Stimulated activated CD4-positive, alpha-beta T cell treated with anti-CD3 and anti-CD28 coated beads, Interleukin-1b, Interleukin-23, amount 100 ng/mL, for 1 hour (primary cell): ENCODE measurements at places on chromosomes 7 and 10.

DNA sequence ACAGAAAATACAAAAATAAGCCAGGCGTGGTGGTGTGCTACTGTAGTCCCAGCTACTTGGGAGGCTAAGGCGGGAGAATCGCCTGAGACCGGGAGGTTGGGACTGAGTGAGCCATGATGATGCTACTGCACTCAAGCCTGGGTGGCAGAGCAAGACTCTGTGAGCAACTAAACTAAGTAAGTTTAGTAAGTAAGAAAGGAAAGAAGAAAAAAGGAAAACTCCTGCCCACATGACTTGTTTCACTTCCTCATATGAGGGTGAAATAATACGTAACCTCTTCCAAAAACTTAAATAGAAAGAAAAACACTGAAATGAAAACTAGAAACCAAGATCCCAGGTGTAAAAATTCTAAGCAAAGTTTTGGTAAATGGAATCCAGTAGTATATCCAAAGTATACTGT lies 79.6 kb downstream of the LARP4B start:
- no peak for DNase-seq

DNA sequence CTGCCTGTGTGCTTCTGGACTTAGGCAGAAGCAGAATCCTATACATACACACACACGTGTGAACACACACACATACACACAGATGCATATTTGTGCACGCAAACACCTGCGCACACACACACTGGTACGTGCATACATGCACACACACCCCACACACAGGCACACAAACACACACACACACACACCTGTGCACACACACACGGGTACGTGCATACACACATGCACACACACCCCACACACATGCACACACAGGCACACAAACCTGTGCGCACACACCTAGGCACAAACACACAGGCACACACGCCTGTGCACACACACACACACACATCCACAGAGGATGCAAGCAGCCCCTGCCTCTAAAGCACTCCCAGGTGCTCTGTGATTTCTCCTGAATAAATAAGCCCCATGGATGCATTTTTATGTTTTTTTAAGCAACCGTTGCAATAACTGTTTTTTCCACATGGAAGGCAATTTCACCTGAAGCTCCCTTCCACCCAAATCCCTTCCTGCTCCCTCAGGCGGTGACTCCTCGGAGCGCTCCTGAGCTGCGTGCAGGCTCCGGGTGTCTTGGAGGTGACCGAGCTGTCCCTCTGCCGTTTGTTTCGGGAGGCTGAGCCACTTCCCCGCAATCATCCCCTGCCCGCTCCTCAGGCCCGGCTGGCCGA lies 41.5 kb upstream of the PDGFA start:
- DNase-seq, result no peak

DNA sequence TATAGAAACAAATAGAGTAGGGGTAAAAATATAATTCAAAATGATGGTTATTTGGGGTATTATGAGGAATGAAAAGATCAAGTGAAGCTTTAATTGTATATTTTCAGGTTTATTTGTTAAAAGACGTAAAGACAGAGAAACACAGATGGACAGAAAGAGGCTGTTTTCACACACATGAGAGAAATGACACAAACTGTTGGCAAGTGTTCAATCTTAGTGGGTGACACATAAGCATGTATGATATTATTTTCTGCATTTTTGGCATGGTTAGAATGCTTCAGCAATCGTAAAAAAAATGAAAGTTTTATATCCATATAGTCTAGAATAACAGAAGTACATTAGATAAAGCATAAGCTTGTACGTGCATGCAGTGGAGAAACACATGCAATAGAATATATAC lies 464.4 kb upstream of the AKR1E2 start:
- DNase-seq, result no peak

DNA sequence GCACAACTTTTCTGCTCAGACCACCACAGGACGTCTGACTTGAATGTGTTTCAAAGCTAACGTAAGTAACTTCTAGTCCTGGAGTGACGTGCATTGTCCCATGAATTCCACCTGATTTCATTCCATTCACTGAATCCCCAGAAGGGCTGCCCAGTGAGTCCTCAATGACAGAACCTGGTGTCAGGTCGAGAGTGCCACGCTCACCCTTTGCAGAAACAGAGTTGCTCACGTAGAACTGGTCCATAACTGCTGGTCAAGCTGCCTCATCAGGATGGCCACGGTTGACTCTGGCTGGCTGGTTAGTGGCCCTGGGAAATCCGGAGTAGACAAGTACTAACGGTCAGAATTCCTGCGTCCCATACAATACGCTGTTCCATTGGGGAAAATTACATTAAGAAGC lies 50.6 kb upstream of the UBE3C start:
- DNase-seq, result no peak

DNA sequence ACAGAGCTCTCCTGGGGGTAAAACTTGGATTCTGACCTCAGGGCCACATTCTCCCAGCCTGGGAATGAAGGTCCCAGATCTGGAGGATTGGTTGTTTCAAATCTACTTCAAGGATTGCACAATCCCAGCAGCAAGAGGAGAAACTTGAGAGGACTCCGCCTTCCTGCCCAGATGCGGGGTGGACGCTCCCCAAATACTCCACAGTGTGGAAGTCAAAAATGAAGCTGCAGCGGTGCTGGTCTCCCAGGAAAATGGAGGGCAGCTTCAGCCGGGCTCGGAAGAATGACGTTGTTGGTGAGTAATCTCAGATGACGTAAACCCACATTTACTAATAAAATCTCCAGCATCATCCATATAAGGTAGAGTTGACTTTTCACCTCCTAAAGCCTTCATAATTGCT lies 31.5 kb upstream of the PPP2R2D start:
- no peak for DNase-seq

DNA sequence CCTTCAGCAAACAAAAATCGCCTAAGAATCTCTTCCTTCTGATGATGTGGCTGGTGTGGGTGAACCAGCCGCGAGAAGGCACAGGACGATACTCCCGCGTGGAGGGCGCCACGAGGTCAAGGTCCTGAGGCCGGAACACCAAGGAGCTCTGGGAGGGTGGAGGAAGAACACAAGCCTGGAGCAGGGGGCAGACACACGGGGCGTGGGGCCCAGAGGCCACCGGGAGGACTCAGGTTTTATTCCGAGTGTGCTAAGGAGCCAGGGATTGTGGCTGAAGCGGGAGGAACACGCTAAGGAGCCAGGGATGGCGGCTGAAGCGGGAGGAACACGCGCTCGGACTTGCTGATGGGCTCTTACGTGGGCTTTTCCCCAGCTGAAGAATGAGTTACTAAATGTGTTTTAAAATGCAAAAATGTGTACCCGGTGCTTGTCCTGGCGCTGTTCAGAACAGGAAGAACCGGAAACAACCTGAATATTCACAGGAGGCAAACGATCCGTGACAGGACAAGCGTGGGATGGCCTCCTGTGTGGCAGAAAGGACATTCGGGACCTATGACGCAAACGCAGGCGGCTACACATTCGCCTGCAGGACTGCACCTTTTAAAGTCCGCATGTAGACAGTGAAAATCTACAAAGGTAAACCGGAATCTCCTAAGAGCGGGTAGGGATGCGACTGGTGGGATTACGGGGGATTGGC lies 64.0 kb downstream of the MAD1L1 start:
- DNase-seq, result no peak

DNA sequence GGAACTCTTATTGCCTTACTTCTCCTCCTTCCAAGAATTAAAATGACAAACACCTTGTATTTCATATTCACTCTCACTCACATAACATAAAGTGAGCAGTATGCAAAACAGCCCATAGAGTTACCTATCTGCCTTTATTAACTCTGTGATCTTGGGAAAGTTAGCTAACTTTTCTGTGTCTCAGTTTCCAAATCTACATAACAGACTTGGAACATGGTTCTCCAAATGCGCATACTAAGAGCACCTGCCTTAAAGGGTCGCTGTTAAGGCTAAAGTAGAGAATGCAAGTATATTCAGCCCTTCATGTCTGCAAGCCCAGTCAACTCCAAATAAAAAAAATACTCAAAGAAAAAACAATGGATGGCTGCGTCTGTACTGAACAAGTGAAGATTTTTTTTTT lies 121.8 kb upstream of the C1QL3 start:
- no peak for DNase-seq

GRCh38 chr10:120077707-120078492 lies 185.4 kb downstream of the SEC23IP start:
- no peak for DNase-seq

- no peak for DNase-seq
Observed at GRCh38 chr7:101952355-101953247, 135.2 kb downstream of the CUX1 start.

DNA sequence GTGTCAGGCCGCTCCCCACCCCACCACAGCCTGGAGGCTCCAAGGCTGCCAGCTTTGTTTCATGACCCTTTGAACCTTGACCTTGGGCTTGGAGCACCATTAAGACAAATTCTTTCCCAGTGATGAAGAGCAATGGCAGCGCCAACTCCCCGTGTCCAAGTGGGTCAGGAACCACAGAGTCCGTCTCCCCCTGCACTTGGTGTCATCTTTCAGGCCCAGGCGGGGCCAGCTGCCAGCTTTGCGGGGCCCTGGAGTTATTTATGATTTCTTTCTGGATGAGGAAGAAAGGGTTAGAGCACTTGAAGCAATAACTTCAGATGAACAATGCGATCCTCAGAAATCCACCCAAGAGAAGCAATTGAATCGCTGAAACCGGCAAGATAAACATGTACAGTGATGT lies 110.8 kb downstream of the MYL10 start:
- DNase-seq, result no peak

DNA sequence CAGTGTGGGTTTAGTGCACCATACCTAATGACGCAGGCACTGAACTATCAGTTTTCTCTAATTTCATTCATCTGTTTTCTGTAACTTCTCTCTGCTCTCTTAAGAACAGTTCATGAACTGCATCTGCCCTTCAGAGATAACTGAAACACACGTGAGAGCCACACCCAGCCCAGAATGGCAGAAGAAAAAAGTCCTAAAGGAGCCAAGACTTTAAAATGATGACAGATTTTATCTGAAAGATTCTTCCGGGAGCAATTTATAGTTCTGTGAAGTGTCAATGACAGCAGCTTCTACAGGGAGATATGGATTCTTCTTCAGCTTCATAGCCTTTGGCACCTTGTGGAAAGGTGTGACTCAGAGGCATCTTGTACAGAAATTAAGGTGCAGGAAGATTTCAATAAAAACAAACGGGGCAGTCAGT lies 211.5 kb upstream of the SLC26A5 start:
- DNase-seq, result no peak

GRCh38 chr10:99770408-99771045 lies 11.9 kb upstream of the ABCC2 start:
- DNase-seq, result no peak

DNA sequence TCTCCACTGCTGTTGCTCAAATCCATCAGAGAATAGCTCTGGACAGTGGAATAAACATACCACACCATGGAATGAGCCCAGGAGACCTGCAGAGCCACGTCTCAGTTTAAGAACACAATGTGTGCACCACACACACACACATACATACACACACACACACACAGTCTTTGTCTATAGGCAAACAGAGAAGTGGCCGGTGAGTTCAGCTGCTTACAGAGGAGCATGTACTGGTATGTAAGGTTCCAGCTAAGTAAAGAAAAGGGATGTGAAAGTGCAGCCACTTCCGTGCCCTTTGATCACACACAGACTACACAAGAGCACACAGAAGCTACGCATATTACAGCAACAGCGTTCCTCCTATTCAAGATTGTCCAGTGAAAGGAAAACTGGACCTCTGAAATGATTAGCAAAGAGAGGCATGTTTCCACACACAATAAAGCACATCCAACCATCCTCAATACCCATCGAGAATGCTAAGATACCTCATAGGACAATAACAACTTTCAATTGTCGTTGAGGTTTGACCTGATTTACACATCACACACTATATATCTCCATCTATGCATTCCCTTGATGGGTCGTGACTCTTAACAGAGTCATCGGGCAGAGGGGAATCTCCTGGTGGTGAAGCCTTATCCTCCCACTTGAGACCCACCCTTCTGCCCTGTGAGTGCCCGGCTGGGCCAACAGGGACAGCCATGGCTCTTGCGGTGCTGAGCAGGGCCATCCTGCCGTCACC lies 23.6 kb downstream of the SLC35B4 start:
- no peak for DNase-seq

- peak; percentile 45 for DNase-seq
Observed at GRCh38 chr7:23546897-23547572, 15.3 kb upstream of the TRA2A start.

DNA sequence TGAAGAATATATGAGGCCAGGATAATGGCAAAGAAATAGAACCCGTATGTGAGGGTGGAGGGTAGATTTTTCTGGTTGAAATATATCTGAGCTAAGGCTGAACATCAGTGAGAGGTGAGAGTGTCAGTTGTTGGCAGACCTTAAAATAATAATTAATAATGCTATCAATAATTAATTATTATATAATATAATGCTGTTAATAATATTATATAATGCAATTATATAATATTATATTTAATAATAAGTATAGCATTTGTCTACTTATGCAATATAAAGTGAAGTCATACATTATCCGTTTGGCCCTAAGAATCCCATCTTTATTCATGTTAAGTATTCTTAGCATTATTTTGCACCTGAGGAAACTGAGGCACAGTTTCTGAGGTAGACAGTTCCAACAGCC lies 269.9 kb upstream of the FZD8 start:
- no peak for DNase-seq

DNA sequence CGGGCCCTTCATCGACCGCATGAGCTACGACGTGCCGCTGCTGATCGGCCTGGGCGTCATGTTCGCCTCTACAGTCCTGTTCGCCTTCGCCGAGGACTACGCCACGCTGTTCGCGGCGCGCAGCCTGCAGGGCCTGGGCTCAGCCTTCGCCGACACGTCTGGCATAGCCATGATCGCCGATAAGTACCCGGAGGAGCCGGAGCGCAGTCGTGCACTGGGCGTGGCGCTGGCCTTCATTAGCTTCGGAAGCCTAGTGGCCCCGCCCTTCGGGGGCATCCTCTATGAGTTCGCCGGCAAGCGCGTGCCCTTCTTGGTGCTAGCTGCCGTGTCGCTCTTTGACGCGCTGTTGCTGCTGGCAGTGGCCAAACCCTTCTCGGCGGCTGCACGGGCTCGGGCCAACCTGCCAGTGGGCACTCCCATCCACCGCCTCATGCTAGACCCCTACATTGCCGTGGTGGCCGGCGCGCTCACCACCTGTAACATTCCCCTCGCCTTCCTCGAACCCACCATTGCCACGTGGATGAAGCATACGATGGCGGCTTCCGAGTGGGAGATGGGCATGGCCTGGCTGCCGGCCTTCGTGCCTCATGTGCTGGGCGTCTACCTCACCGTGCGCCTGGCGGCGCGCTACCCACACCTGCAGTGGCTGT lies 1.2 kb downstream of the SLC18A3 start:
- DNase-seq, result no peak

DNA sequence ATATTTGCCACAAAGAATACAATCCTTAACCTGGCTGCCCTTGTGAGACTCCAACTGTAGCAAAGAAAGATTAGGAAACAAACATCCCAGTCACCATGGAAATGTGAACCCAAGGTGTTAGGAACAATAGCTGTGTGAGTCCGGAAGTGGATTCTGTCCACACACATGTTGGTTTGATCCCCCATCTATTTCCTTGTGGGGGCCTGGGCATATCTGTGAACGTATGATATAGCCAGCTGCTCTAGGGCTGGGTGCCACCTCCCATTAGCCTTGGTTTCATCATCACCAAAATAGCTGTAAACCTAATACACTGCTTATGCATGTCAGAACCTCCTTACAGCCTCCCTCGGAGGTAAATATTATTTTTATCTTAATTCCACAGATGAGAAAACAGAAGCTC lies 26.4 kb downstream of the GRK5 start:
- no peak for DNase-seq

GRCh38 chr10:33703501-33704213 lies 369.2 kb upstream of the NRP1 start:
- DNase-seq, result no peak

- DNase-seq, result no peak
Observed at GRCh38 chr7:22173685-22174573, 183.0 kb downstream of the RAPGEF5 start.
